Retinal pigment epithelial cell (primary cell): ENCODE measurements at places on chromosomes 3 and 15.

GRCh38 chr3:123111640-123112039, 44.8 kb downstream of the PDIA5 start:
- no peak for DNase-seq

GRCh38 chr15:68658641-68659358, 80.0 kb downstream of the CORO2B start:
- DNase-seq = no peak

- no peak for DNase-seq
Measured at GRCh38 chr15:83477808-83478537, 30.8 kb downstream of the SH3GL3 start.

DNA sequence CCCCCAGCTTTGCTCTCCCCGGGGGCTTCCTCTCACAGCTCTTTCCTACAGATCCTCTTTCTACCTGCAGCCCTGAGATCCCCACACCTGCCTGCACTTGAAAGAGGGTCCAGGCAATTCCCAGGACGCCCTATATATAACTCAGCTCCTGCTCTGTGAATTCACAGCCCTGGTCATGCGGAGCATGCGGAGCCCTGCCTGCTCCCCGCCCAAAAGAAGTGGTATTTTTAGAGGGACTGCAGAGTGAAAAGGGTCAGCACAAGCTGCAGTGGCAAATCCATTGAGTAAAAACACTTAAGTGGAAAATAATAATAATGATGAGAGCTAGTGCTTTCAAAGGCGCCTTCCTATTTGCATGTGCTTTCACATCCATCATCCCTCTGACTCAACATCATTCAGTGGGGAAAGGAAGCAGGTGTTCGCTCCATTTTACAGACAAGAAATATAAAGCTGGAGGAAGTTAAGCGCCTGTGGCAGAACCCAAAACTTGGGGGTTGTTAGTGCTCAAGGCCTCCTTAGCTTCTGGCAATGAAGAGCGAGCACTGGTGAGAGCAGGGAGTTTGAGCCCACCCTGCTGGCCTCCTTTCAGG, 76.3 kb upstream of the LIPC start:
- no peak for DNase-seq

GRCh38 chr15:82743810-82744209, 34.1 kb upstream of the AP3B2 start:
- no peak for DNase-seq

GRCh38 chr3:48407542-48408099, 22.3 kb downstream of the PLXNB1 start:
- DNase-seq = no peak

DNA sequence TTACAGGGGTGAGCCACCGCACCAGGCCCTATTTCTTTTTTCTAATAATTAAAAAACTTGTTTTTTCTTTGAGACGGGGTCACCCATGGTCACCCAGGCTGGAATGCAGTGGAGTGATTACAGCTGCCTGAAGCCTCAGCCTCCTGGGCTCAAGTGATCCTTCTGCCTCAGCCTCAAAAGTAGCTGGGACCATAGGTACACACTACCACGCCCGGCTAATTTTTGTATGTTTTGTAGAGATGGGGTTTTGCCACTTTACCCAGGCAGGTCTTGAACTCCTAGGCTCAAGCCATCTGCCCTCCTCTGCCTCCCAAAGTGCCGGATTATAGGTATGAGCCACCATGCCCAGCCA, 858 bp upstream of the TKT start:
- DNase-seq = no peak

DNA sequence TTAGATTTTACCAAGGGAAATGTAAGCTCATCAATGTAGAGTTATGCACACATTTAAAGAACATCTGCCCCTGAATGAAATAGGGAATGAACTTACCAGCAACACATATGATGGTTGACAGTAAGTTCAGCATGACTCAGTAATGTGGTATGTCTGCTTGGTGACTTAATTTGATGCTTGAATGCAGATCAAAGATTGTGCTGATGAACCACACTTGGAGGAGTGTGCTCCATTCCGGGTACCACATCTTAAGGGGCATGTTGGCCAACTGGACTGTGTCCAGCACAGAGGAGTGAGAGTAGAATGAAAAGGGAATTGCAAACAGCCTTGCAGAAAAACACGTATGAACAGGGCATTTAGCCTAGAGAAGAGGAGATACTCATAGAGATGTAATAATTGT, 171.0 kb upstream of the RARB start:
- DNase-seq = peak; percentile 56

- DNase-seq = no peak
Measured at GRCh38 chr3:194300382-194300758, 50.8 kb downstream of the CPN2 start.

DNA sequence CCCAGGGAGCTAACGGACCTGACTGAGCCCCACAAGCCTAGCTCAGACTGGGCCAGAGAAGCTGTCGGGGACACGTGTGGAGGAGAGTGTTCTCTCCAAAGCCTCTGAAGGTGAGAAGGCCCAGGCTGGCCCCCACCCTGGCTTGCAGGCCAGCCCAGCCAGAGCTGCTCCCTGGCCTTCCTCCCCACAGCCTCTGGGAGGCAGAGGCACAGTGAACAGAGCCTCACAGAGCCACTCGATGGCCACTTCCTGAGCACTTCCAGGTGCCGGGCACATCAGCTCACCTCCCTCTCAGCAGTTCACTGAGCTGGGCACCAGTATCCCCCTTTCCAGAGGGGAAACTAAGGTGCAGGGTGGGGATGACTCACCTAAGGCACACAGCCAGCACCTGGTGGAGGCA, 109.4 kb upstream of the LINGO1 start:
- DNase-seq = no peak
